ENCODE measurements at places on chromosomes 5 and 9.

- DNase-seq = no peak
These were observed 32.4 kb upstream of the LRRC14B start for GRCh38 chr5:158807-159447.

- no peak for DNase-seq
These were observed 587.0 kb upstream of the GRAMD2B start for GRCh38 chr5:125836256-125836655.

DNA sequence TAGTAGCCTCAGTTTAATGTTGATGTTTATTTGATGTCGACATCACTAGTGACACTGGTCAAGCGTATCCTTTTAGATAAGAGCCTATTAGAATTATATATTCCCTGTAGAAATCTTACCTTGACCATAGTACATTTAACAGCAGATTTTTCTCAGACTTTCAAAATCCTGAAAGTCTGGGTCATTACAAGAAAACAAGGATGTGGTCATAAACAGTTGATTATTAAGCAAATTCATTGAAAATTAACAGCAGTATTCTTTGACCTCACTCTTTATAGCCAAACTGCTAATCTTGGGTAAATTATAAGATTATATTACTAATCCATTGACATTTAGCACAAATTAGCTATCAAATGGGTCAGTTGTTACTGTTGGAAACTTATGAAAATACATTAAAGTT is 83.4 kb downstream of the GHR start:
- DNase-seq = no peak

GRCh38 chr5:66710557-66711088 is 114.4 kb downstream of the MAST4 start:
- DNase-seq = no peak

DNA sequence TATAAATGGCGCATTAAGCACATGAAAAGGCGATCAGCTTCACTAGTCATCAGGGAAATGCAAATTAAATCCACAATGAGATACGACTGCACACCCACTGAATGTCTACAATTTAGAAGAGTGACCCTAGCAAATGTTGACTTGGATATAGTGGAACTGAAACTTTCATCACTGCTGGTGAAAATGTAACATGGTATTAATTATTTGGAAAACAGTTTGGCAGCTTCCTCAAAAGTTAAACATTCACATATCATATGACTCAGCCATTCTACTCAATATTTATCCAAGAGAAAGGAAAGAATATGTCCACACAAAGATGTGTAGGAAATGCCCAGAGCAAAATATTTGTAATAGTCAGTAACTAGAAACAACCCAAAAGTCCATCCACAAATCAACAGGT is 146.5 kb downstream of the LPAR1 start:
- no peak for DNase-seq

GRCh38 chr5:78157001-78157400 is 137.5 kb downstream of the AP3B1 start:
- DNase-seq = no peak

- DNase-seq = peak; percentile 62
These were observed 12.0 kb downstream of the MACROH2A1 start for GRCh38 chr5:135386886-135387628.

- DNase-seq = no peak
These were observed 173.6 kb upstream of the S1PR3 start for GRCh38 chr9:88817628-88818027.

DNA sequence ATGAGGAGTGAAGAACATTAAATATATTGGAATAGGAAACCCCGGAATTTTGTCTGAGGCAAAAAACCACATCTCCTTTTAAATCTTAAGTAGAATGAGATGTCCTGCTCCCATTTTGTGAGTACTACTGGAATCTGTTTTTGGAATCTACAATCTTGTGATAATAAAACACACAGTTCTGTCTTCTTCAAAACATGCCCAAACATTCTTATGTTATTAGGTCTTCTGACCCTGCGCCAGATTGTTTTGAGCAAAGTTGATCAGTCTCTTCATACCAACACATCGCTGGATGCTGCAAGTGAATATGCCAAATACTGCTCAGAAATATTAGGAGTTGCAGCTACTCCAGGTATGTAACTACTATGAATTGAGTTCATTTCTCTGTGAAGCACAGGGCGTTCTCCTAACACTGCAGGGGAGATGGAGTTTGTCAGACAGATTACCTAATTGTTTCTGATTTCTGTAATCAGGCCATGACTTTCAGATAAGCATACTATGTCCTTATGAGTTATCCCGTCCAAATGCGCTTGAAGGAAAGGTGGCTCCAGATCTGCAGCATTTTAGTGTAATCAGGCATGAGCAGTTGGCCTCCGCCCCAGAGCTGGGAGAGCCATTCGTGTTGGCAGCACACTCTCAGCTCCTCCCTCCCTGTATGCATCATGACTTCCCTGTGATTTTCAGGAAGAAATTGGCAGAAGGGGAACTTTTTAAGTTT is 88.0 kb downstream of the NLN start:
- no peak for DNase-seq

GRCh38 chr5:172913117-172913850 is 45.9 kb upstream of the RPL26L1 start:
- DNase-seq = no peak

DNA sequence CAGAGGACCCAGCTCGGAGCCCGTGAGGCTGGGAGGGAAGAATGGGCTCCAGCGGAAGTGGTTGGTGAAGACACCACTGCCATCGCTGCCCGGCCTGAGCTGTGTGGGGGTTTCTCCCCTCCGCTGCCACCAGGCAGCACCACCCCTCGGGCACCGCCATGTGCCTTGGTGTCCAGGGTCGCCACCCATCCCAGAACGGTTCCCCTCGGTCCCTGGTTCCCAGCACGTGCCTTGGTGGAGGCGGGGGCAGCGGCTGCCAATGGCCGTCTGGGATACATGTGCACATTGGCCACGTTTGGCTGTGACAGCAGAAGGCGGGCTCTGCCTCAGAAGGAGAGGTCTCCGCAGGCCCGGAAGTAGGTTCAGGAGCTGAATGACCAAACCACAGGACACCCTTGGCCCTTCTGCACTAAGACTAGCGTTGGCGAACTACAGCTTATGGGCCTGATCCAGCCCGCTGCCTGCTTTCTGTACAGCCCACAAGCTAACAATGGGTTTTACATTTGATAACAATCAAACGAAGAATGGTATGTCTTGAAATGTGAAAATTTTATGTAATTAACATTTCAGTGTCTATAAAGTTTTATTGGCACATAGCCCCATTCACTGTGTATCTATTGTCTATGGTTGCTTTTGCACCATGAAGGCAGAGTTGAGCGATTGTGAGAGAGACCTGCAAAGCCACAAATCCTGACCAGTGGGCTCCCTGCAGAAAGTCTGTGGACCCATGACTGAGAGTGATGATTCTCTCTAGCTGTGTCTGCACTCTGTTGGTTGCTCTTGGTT is 91.7 kb upstream of the RAPGEF1 start:
- no peak for DNase-seq

DNA sequence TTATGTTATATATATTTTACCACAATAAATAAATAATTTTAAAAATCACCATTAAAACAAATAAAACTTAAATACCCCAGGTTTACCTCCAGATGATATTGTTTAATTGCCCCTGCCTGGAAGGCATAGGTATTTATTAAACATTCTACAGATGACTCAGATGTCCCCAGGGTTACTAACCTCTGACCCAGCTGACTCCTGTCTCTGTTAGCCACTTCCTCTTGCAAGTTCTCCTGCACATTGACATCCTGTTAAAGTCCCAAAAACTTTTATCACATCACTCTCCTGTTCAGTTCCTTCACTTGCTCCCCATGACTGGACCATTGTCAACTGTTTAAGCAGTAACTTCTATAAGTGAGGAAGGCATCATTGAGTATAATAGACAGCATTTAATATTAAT is 37.0 kb upstream of the RAB3C start:
- DNase-seq = no peak

DNA sequence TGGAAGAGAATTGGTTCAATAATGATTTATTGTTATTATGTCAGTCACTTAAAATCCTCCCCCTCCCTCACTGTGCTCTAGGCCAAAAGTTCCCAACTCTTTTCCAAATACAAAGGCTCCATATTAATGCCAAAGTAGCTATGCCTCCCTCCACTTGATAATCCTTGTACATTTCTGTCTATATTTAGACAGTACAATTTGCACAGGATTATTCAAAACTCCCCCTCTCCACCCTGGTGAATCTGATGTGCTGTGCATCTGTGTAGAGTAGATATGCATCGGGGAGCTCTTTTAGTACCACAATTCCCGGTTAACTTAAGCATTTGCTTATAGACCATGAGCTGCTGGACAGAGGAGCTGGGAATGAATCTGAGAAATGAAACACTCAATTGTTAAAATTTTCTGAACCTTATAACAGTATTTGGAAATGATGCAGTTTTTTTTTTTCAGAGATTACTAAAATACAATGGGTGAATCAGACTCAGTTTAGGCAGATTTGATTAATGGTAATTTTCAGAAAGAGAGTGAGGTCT is 27.6 kb downstream of the GLRA1 start:
- no peak for DNase-seq

DNA sequence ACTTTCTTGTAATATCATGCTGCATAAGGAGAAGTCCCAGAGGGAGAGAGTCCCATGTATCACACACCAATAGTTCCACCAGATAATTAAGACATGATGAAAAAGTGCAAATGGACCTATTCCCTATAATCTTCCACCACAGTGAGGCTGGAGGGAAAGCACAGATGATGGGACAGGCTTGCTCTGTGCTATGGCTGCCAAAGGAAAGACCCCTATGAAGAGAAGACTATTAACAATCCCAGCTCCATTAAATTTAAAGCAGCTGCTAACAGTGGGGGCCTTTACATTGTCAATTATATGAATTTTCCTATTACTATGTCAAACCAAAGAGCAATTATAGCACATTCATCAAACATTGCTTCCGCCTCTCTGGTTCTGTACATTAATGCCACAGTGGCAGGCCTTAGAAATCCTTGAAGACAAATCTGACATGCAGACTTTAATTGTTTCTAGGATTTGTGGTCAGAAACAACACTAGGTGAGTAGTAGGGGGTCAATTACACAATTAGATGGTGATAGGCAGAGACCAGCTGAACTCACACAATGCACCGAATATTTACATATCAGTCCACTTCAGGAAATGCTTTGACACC is 551.3 kb downstream of the TLE1 start:
- DNase-seq = no peak

GRCh38 chr5:68478301-68479095 is 262.9 kb downstream of the PIK3R1 start:
- DNase-seq = no peak

- DNase-seq = no peak
These were observed 22.5 kb downstream of the TBC1D2 start for GRCh38 chr9:98232926-98233325.

GRCh38 chr5:135246923-135247795 is 151.9 kb downstream of the MACROH2A1 start:
- DNase-seq = peak; percentile 79

GRCh38 chr5:138792195-138792790 is 39.1 kb downstream of the CTNNA1 start:
- no peak for DNase-seq

DNA sequence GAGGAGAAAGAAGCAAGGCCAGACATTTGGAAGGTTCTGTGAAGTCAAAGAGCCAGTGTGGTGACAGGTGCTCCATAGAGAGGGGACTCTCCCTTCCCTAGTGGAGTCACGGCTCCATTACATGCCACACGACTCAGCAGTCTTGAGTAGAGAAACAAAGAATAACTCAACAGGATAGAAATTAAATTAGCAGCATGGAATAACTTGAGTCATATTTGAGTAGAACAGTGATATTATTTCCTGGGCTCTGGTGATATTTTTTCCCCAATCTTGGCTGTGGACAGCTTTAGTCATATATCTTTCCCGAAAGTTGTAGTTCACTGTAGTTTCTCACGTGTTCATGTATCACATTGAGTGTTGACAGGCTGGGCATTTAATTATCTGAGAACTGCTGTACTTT is 149.7 kb upstream of the EFNA5 start:
- DNase-seq = no peak

GRCh38 chr5:73945505-73945904 is 319.5 kb downstream of the ARHGEF28 start:
- no peak for DNase-seq

DNA sequence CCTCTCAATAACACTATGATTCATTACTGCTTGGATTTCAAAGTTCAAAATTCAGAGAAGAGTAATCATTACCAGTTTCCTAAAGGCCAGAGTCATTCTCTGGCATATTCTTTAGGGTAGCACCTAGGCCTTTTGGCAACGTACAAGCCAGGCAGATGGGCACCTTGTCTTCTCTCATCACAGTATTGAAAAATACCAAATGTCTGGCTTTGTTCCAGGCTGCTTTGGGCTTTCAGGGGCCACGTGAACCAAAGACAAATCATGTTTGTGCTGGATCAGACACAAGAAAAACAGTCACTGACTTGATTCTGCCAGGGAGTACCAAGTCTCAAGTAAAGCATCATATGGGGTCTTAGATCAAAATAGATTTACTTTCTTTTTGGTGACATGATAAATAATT is 15.5 kb downstream of the MEGF9 start:
- no peak for DNase-seq

GRCh38 chr5:117892360-117892759 is 1096.0 kb downstream of the DTWD2 start:
- DNase-seq = no peak

DNA sequence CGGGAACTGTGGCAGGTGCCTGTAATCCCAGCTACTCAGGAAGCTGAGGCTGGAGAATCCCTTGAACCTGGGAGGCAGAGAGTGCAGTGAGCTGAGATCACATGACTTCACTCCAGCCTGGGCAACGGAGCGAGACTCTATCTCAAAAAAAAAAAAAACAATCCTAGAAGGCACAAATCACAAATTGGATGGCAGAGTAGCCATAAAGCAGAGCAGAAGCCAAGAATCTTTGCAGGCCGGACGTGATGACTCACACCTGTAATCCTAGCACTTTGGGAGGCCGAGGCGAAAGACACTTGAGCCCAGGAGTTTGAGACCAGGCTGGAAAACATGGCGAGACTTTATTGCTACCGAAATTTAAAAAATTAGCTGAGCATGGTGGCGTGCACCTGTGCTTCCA is 9.2 kb upstream of the FUBP3 start:
- DNase-seq = peak; percentile 13

- DNase-seq = no peak
These were observed 338.9 kb downstream of the ZSWIM6 start for GRCh38 chr5:61670941-61671340.

DNA sequence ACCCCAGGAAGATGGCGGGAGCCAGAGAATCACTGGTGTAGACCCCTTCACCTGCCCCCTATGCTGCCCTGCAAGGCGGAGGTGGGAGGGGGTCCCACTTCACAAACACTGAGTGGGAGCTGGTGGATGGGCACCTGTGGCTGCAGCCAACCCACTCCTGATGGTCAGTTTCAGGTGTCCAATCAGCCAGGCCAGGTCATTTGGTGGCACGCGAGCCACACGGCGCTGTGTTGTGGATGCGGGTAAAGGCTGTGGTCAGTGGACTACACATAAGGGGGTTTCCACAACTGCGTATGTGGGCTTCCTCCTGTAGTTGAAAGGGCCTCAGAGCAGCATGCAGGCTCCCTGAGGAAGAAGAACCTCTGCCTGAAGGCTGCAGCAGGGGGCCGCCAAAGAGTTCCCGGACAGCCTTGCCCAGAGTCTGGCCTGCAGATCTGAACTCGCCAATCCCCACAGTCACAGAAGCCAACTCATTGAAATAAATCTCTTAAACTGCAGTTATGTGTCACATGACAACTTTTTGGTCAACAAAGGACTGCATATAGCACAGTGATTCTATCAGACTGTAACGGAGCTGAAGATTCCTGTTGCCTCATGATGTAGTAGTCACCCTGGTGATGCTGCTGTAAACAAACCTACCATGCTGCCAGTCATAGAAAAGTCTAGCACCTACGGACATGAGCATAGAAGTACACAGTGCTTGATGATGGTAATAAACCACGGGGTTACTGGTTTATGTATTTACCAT is 284.7 kb upstream of the IRX2 start:
- no peak for DNase-seq

- no peak for DNase-seq
These were observed 227.9 kb downstream of the LURAP1L start for GRCh38 chr9:13002740-13003139.
